ENCODE measurements at places on chromosomes 1 and 21. TPM values are rescaled to one million over a fixed set of nuclear protein-coding genes. Genes with fewer than 3 reads are reported as not detected.

The PTPRF gene
- 56.8 TPM for total RNA-seq

The PTPN7 gene
- not detected for total RNA-seq

The FMN2 gene
- total RNA-seq, result 0.17 TPM

The PLA2G5 gene
- total RNA-seq, result not detected

The IRF6 gene
- total RNA-seq, result 0.59 TPM

The RGS8 gene
- not detected for total RNA-seq

The RBP7 gene
- total RNA-seq, result not detected

The IGSF9 gene
- under 0.01 TPM for total RNA-seq

The EVI5 gene
- total RNA-seq, result 7.7 TPM

The TOR1AIP2 gene
- 49.9 TPM for total RNA-seq

The BTBD8 gene
- 1.6 TPM for total RNA-seq

The CYP4B1 gene
- total RNA-seq, result not detected

The MAEL gene
- not detected for total RNA-seq

The ARHGEF10L gene
- total RNA-seq, result 10.7 TPM

The KCNE1 gene
- total RNA-seq, result 0.45 TPM

The PLEKHG5 gene
- total RNA-seq, result 10.6 TPM

The ATP1A4 gene
- total RNA-seq, result not detected

The AVPR1B gene
- not detected for total RNA-seq

The LRRC39 gene
- 0.15 TPM for total RNA-seq

The RHD gene
- not detected for total RNA-seq

The FCMR gene
- total RNA-seq, result 1.0 TPM

The FCRLB gene
- total RNA-seq, result 2.1 TPM

The PLA2G2F gene
- total RNA-seq, result not detected

The ASPM gene
- 28.2 TPM for total RNA-seq

The MXRA8 gene
- 409 TPM for total RNA-seq

The PGLYRP4 gene
- not detected for total RNA-seq

The SLAMF1 gene
- total RNA-seq, result not detected

The PCP4 gene
- total RNA-seq, result not detected

The MAP1LC3C gene
- total RNA-seq, result not detected

Measured in bronchus fibroblast of lung (primary cell).